ENCODE measurements at places on chromosomes 4 and X.

- DNase-seq: no peak
Measured at GRCh38 chr4:18508786-18509185, 487.2 kb upstream of the LCORL start.

- no peak for DNase-seq
Measured at GRCh38 chrX:138018145-138018799, 452.3 kb downstream of the ZIC3 start.

- DNase-seq: no peak
Measured at GRCh38 chrX:148517176-148517575, 16.8 kb downstream of the AFF2 start.

- DNase-seq: no peak
Measured at GRCh38 chr4:183995570-183995969, 90.5 kb downstream of the STOX2 start.

DNA sequence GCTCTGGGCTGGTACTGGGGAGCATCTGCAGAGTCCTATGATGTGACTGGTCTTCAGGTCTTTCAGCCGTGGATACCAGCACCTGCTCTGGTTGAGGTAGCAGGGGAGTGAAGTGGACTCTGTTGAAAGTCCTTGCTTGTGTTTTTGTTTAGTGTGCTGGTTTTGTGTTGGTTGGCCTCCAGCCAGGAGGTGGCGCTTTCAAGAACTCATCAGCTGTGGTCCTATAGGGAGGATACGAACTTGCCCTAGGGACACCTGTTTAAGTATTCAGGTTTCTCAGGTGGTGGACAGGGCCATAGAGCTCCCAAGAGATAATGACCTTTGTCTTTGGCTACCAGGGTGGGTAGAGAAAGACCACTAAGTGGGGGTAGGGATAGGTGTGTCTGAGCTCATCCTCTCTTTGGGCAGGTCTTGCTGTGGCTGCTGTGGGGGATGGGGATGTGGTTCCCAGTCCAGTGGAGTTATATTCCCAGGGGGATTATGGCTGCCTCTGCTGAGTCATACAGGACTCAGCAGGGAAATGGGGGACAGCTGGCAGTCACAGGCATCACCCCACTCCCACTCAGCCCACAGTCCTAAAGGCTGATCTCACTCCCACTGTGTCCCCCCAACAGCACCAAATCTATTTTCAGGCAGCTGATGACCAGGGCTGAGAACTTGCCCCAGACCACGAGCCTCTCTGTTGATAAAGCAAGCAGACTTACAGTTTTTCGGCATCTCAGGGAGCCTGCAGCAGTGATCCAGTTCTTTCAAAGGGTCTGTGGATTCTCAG, 24.1 kb downstream of the MSMO1 start:
- DNase-seq: no peak

DNA sequence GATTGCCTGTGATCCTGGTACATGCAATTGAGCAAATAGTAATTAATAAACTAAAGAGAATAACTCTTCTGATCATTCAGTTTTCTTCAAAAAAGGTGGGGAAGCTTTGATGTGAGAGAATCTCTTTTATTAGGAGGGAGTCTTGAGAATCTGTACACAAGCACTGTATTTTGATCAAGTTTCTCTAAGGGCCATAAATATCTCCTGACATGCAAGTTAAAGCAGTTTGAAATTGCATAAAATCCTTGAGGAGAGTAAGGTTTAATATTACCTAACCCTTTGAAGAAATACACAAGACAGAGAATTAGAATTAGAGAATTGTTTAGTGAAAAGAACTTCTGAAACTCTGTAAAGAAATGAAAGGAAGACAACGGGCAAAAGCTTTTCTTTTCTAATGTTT, 326.9 kb downstream of the FAT4 start:
- DNase-seq: no peak

DNA sequence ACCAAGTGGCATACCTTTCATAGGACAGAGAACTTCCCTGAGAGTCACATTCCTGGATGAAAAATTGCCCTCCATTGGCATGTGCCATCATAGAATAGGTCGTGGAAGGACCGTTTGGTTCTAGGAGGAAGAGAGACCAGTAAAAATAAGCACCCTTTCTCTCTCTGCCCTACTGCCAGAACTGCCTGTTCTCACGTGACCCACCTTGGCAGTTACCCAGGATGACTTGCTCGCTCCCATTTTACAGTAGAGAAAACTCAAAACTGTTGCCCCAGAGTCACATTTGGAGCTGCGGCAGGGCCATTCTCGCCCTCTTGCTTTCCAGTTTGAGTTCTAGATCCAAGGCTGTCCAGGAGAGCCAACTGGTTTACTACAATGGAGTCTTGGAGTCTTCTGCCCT, 1.1 kb upstream of the NLGN3 start:
- DNase-seq: no peak

DNA sequence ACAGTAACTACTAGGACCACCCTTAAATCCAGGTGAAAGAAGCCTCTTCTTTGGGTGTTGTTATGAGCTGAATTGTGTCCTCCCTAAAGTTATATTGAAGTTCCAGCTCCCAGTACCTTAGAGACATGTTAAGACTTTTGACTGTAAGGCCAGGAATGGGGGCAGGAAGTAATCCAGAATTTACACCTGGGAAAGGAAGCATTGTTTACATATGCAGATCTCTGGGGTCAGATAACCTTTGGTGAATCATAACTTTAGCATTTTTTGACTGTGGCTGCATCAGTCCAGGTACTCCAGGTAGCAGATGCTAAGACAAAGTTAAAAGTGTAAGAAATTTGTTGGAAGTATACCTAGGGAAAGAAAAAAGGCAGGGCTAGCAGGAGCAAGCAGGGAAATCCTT, 104.9 kb upstream of the CENPE start:
- no peak for DNase-seq

Data from stimulated activated naive CD8-positive, alpha-beta T cell treated with anti-CD3 and anti-CD28 coated beads, Interleukin-15, amount 100 ng/mL, for 72 hours (primary cell).